ENCODE measurements at places on chromosomes 16 and 17.

GRCh38 chr17:39604911-39605491, 2.7 kb downstream of the NEUROD2 start:
- DNase-seq, result no peak

DNA sequence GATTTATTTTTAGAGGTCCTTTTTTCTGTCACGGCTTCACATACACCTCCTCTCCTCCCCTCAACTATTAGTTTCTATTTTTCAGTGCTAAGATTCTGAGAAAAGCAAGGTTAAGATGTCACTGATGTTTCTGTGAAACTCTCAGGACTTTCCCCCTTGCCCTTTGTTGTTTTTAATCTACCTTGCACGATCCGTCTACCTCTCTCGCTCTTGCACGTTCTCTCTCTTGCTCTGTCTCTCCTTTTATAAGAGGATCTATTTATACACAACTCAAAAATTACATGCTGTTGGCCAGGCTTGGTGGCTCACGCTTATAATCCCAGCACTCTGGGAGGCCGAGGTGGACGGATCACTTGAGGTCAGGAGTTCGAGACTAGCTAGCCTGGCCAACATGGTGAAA, 43.6 kb downstream of the RPA1 start:
- no peak for DNase-seq

DNA sequence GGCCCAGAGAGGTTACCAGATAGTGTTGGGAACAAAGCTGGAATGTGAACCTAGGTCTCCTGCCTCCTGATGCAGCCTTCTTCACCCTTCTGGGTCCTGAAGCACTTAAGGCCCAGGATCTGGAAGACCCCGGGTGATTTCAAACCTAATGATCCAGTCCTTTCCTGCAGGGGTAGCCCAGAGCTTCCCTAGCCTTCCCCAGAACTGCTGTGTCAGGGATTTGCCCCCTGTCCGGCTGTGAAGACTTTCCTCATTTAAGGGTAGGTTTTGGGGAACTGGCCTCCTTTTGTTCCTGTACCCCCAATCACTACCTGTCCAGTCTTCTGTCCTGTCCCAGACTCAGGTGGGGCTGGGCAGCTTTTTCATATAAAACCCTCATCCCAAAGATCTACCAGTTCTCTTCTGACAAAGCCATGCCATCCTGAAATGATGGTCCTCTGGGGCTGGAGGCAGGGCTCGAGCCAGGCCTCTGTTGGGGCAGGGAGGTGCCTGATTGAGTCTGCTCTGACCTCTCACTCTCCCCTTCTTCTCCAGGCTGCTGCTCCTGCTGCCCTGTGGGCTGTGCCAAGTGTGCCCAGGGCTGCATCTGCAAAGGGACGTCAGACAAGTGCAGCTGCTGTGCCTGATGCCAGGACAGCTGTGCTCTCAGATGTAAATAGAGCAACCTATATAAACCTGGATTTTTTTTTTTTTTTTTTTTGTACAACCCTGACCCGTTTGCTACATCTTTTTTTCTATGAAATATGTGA, 1.3 kb downstream of the MT1X start:
- DNase-seq, result no peak

DNA sequence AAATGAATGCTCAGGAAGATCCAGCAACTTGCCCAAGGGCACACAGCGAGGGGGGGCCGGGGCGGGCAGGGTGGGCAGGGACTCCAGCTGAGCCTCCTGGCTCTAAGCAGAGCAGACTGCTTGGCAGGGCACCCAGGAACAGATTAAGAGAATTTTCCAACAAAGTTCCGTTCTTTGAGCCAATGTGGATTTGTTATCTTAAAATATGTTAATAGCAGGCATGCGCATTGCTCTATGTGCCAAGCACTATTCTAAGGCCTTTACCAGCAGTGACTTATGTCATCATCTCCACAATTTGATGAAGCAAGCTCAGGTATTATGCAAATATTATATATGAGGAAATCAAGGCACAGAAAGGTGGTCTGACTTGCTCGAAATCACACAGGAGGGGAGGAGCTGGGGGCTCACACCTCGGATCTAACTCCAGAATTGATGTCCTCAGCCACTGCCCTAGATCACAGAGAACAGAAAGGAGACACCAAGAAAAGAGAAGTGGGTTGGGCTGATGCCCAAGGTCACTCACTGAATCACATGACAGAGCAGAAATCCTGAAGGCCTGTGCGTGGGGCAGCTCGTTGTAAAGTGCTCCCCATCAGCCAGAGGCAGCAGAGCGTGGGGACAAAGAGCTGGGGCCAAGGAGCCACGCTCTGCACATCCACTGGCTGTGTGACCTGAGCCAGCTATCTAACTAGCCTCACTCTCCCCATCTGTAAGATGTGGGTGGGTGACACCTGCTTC, 23.2 kb upstream of the MEAK7 start:
- DNase-seq, result no peak

- DNase-seq, result no peak
Measured at GRCh38 chr17:2057175-2057759, 2.4 kb downstream of the HIC1 start.
